ENCODE measurements at places on chromosomes 5 and 9. TPM values are rescaled to one million over a fixed set of nuclear protein-coding genes. Genes with fewer than 3 reads are reported as not detected.

The EMB gene
- total RNA-seq: 11.4 TPM

DNA sequence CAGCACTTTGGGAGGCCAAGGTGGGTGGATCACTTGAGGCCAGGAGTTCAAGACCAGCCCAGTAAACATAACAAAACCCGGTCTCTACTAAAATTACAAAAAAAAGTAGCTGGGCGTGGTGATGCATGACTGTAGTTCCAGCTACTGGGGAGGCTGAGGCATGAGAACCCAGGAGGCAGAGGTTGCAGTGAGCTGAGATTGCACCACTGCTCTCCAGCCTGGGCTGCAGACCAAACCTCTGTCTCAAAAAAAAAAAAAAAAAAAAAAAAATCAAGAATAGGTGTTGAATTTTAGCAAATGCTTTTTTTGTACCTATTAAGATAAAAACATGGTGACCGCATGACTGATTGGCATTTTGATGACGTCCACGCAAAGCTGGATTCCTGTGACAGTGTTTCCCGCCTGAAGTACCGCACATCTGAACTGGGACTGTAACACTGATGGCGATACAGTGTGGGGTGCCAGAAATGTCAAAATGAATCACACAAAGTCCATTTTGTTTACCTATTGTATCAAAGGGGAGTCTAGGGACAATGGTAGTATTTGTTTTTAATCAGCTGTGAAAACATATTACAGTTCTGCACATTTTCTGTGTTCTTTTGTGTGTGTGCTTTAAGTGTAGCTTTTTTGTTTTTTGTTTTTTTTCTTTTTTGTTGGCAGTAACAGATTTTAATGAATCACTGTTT lies 23.2 kb upstream of the TBC1D9B start:
- no peak for DNase-seq

GRCh38 chr9:11016081-11016480 lies 403.3 kb upstream of the PTPRD start:
- no peak for DNase-seq

DNA sequence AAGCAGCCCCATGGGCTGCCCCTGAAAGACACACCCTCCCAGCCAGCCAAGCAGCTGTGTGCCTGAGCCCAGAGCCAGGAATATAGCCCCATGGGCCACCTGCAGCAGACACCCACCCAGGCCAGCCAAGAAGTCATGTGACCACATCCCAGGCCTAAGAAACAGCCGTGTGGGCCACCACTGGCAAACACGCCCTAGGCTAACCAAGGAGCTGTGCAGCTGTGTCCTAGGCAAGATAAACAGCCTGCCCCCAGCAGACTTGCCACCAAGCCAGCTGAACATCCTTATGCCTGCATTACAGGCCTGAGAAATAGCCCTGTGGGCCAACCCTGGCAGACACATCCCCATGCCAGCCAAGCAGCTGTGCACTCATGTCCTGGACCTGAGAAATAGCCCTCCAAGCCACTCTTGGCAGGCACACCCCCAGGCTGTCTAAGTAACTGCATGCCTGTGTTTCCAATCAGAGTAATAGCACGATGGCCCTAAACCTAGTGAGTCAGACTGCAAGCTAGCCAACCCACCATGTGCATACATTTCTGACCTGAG lies 143.0 kb downstream of the ADAMTS6 start:
- no peak for DNase-seq

GRCh38 chr5:98941131-98941883 lies 12.5 kb upstream of the CHD1 start:
- DNase-seq: no peak

- DNase-seq: no peak
Measured at GRCh38 chr5:151038801-151039238, 18.4 kb downstream of the GPX3 start.

The PRDM9 gene
- not detected for total RNA-seq

DNA sequence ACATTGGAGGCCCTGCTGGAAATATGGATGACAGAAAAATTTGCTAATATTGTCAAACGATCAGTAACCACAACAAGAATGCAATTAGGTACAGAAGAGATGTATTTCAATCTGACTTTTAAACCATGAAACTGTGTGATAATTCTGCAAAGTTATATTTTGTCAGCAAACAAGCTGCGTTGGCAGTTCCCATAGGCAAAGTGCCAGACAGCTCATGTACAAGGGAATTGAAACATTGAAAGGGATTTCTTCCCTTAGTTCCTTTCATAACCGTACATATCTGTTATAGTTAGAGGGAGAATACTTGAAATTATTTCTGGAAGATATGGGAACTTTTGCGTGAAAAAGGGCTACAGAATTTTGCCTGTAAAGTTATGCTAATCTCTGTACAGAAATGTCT lies 419.4 kb upstream of the PTGER4 start:
- DNase-seq: no peak
